ENCODE measurements at places on chromosomes 3 and 15.

DNA sequence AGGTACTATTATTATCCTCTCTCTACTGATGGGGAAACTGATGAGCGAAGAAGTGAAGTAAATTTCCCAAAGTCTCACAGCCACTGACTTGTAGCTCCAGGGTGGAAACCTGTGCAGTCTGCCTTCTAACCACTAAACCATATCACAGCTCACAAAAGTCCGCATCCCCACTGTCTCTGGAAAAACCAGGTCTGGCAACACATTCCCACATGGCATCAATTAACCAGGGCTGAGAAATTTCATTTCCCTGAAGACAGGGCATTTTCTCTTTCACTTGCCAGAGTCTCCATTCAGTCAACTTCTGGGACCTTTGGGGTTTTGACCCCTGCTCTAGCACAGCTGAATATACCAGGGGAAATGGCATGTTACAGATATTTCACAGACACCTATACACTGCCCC, 26.5 kb downstream of the FBXO40 start:
- no peak for DNase-seq

- DNase-seq = peak; percentile 56
These were observed at the start of gene CHST2 for GRCh38 chr3:143119009-143119914. CHST2 (plus strand) TSS chr3:143119771; CDS start chr3:143120817, 1,046 bp downstream.

DNA sequence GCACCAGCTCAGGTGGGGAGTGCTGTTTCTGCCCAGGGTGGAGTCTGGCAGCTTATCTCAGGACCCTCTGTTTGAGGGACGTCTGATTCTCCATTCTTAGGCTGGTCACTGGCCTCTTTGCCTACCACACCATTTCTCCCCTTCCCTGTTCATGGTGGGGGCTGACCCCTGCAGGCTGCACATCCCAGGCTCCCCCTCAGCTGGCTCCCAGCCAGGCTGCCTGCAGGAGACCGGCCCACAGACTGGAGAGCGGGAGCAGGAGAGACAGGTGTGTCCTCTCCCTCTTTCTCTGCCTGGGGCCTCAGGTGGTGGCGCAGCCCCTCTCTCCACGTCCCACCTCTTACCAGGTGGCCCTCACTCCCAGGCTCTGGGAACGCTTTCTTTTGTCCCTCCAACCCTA, 60.8 kb downstream of the RAB11A start:
- no peak for DNase-seq

- no peak for DNase-seq
These were observed 70.4 kb upstream of the KY start for GRCh38 chr3:134721214-134721613.

GRCh38 chr15:68621535-68621934, 42.7 kb downstream of the CORO2B start:
- DNase-seq = no peak

DNA sequence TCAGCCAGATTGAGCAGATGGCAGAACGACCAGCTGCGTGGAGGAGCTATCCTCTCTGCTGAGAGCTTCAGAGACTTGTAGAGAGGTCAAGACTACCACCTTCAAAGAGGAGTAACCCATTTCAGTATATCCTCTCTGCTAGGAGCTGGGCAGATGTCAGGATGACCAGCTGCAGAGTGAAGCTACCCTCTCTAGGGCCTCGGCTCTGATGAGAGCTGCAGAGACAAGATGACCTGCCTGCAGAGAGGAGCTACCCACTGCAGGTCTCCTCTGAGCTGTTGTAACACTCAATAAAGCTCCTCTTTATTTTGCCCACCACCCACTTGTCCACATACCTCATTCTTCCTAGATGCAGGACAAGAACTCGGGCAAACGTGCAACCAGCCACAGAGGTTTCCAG, 1522.7 kb downstream of the OTOL1 start:
- DNase-seq = no peak

GRCh38 chr3:62281726-62282125, 91.6 kb downstream of the FEZF2 start:
- no peak for DNase-seq

GRCh38 chr3:29226706-29227105, 54.2 kb upstream of the RBMS3 start:
- no peak for DNase-seq

GRCh38 chr3:10189557-10190354, 25.0 kb downstream of the IRAK2 start:
- no peak for DNase-seq

DNA sequence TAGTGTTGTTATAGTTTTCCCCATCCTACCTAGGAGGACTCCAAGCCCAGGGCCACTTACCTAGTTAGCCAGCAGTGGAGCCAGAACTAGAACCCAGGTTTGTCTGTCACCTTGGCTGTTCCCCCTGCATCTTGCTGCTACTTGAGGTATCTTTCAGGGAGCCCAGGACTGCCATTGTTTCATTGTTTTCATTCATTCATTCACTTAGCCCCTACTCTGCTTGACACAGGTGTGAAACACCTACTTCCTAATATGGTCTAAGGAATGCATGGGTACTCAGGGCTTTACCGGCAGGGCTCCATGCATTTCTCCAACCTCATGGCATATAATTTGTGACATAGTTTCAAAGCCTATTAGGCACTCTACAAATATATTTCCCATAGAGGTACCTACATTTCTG, 266.6 kb upstream of the TPM1 start:
- DNase-seq = no peak

DNA sequence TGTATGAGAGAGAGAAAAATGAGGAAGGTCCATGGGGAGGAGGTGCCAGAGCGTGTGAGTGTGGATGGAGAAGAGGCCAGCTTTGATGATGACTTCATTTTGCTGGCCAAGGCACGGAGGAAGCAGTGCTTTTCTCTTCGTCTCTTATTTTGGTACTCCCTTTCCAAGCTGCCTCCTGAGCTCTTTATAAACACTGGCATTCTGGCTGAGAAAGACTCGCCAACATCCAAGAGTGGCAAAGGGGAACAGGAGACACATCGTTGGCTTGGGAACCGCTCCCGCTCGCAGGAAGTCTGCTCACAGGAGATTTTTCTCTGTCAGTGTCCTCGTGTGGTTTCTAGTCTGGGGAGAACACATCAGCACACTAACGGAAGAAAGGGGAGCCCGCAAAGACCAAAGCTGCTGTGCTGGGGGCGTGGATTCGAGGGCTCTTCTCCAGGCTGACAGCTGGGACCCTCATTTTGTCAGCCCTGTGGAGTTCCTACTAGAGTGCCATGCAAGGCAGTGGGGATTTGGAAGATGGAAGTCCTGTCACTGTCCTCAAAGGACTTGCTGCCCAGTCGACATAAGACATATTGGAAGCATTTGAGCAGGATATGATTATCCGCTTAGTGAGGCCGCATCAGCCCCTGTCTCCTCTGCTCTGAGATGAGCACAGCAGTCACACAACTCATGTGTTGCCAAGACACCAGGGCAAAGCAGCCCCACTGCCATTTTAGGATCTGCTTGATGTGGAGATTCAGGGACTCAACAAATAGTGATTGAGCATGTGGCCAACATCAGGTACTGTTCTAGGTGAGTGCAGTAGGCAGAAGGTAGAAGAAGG, 8.0 kb upstream of the SEMA4B start:
- DNase-seq = no peak

- peak; percentile 2 for DNase-seq
These were observed 593 bp downstream of the CIAO2A start for GRCh38 chr15:64092864-64093626.

DNA sequence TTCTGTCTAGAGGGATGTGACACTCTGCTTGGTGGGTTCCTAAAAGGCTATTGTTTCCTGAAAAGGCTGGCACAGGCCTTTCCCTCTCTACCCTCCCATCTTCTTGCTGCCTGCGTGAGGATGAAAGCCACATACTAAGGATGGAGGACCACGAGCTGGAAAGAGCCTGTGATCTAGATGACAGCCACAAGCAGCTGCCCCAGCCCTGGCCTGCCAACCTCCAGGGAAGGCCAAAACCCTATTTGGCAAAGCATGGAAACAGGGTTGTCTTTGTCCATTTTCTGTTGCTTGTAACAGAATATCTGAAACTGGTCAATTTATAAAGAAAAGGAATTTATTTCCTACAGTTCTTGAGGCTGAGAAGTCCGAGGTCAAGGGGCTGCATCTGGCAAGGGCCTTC, 144.5 kb downstream of the FBLN2 start:
- DNase-seq = no peak

DNA sequence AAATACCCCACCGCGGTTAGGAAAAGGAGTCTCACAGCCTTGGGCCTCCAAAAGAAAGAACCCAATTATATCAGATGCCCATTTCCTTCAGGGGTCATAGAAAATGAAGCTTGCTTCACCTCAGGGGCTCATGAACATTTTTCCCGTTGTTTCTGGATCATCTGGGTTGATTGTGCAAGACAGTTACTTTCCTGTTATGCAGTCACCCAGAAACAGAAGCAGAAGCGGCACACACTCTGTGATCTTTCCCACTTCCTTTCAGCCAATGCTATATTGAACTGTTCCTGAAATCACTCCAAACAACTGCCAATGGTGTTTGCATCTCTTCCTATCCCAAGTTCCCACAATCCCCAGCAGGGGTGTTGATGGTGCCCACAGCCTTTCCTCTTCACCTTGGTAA, 295.6 kb upstream of the RASGRP1 start:
- DNase-seq = no peak

GRCh38 chr3:135084405-135084804, 289.3 kb downstream of the EPHB1 start:
- DNase-seq = no peak

DNA sequence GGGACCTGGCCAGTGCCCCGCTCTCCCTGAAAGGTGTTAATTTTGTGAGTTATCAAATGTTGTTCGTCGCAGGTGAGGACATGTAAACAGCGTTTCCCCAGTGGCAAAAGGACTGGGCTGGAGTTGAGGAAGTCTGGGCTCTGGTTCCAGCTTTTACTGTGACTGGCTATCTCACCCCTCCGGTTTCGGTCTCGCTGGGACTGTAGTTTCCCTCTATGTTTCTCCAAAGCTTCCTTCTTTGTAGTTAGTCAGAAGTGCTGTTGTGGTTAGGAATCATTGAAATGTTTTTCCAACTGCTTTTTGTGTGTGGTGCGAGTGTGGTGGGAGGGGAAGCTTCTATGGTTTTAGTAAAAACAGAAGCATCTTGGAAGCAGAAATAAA, 990 bp upstream of the CLDN1 start:
- no peak for DNase-seq

- DNase-seq = no peak
These were observed 86.1 kb downstream of the CCNL1 start for GRCh38 chr3:157073810-157074209.

DNA sequence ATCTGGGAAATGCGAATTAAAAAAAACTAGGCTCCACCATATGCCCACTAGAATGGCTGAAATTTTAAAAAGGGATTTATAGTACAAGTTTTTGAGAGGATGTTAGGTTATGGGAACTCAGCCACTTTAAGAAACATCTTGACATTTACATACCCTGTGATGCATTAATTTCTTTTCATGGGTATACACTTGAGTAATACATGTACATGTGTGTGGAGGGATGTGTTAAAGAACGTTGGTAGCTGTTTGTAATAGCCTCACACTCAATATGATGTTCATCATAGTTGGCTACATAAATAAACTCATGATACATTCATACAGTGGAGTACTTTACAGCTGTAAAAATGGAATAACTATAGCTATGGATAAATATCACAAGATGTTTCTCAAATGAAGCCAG, 40.9 kb downstream of the MEF2A start:
- DNase-seq = no peak

GRCh38 chr3:45816544-45816943, 20.2 kb upstream of the SLC6A20 start:
- no peak for DNase-seq

GRCh38 chr3:2543247-2543646, 444.6 kb downstream of the CNTN4 start:
- DNase-seq = no peak

DNA sequence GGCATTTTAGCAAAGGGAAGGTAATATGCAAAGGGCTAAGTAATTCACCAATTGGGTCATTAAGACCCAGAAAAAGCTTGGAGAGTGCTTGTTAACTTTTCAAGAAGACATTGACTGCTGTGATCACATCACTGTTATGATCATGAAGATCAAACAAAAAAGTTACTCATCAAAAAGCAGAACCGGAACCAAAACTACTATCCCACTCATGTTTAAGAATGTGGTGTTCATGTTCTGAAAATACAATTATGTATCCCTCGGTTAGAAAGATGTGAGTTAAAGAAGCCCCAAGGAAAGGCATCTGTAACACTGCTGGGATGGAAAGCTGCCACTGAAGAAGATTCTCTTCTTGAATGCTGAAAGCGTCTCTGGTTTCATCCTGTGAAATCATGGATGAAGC, 32.6 kb downstream of the BBX start:
- no peak for DNase-seq

DNA sequence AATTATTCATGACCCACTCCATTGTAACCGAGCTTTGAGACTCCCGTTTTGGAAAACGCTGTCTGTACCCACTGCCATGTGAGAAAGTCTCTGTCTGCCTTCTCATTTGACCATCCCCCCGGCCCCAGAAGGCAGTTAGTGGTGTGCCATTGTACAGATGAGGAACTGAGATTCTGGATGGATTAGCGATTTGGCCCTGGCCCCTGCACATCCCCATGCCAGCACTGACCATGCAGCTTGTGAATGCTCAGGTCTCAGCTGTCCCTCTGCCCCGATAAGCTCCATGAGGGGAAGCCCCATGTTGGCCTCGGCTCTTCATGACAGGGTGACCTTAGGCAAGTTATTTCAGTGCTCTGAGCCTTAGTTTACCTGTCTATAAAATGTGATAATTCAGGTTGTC, 153.0 kb upstream of the SMAD3 start:
- DNase-seq = no peak

GRCh38 chr15:31472636-31473384, 146.2 kb downstream of the KLF13 start:
- DNase-seq = peak; percentile 69

DNA sequence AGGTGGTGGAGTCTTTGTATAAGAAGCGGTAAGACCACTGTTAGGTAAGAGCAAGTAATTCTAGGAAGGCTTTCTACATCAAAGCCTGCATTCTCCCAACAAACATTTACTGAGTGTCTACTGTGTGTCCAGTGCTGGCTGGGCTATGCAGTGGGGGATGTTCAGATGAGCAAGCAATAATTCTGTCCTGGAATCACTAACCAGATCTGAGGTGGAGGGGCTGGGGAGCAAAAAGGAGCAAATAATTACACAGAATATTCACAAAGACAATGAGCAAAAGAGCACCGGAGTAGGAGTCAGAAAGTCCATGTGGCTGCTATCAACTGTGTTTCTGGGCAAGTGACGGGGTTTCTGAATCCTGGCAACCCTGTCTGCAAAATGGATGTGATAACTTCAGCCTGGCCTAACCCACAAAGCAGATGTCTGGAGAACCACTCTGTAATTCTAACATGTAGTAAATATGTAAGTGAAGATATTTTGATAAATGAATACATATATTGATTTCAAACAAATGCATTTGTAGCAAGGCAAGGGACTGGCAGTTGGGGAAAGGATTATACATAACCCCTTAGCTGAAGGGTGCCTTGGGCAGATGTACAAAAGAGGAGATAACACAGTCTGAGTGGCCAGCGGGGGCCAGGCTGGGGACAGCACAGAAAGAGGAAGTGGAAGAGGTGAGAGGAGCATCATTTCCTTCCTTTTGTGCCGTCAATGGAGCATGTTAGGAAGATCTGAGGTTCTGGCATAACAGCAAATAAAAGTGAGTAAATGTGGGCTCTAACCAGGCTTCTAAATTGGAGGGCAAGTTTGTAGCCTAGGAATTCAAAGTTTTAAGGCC, 28.8 kb downstream of the CYP8B1 start:
- no peak for DNase-seq
